ENCODE measurements at places on chromosomes 1 and 21.
A peak's percentile ranks its signal among the peaks of the same experiment; 100 is the strongest.

DNA sequence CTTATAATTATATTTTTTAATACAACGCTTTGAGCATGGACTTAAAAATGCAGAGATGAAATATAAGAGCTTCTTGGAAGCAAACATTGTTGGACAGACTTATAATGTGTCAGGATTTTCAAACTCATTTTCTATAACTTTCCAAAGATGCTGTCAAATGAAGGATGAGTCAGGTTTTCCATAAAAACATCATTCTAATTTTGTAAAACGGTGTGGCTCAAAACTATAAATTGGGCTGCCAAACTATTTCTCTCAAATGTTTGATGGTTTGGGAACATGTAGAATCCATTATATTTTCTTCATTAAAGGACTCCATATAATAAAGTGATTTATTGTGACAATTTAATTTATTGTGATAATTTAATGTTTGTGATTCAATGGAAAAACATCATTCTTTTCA, 511.2 kb downstream of the USP25 start:
- DNase-seq, result no peak

DNA sequence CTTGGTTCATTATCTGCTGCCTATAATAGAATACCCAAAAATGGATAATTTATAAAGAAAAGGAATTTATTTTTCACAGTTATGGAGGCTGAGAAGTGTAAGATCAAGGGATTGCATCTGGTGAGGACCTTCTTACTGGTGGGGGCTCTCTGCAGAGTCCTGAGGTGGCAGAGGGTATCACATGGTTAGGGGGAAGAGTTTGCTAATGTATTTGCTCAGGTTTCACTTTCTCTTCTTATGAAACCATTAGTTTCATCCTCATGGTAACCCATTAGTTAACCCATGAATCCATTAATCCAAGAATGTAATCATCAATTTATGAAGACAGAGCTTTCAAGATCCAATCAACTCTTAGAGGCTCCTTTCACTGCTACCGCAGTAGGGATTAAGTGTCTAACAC, 120.6 kb downstream of the DNM3 start:
- no peak for DNase-seq

DNA sequence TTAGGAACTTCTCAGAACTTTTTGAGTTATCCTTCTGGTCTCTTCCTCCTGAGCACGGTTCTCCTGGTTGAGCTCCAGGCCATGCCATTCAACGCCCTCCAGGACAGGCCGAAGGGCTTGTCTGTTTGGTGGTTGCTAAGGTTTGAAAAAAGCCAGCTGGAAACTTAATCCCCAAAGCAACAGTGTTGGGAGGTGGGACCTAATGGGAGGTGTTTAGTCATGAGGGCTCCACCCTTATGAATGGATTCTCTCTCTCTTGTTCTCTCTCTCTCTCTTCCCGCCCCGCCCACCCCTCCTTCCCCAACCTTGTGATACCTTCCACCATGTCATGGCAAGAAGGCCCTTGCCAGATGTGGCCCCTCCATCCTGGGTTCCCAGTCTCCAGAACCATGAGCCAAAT, 829 bp downstream of the KCNE1 start:
- DNase-seq, result no peak

DNA sequence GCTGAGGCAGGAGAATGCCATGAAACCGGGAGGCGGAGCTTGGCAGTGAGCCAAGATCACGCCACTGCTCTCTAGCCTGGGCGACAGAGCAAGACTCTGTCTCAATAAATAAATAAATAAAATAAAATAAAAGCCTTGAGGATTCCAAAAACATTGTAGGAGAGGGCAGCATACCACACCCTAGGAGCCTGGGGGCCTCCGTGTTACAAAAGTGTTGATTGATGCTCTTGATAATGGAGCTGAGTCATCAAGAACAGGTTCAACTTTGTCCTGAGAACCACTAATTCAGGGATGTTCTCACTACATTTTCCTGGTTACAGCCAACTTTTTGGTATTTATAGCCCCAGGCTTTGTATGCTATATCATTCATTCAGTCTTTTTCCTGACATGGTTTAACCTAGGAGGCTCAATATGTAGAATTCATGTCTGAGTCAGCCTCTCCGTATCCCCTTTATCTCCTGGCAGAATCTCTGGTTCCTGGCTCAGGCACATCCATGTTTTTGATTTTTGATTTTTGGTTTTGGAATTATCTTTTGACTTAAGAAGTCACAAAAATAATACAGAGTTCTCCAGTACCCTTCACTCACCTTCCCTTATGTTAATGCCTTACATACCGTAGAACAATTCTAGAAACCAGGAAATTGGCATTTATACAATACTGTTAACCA, 69.4 kb downstream of the LRRC8D start:
- DNase-seq, result no peak

GRCh38 chr1:162660574-162660973, 28.3 kb downstream of the DDR2 start:
- no peak for DNase-seq

GRCh38 chr21:45817345-45817744, 164.2 kb upstream of the COL6A1 start:
- no peak for DNase-seq

DNA sequence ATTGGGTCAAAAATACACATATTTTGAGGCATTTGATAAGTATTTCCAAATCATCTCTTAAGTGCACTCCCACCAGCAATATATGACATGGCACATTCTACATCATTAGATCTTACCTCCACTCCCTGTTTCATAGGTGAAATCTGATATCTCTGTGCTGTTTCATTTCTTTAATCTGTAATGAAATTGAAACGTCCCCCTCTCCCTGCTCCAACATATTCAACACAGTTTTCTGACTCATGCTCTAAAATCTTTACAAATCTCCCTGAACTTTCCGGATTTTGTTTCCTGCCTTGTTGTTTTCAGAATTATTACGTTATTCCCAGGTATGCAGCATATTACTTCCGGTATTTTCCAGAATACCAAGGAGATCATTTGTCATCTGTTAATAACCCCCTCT, 66.1 kb upstream of the AKT3 start:
- no peak for DNase-seq

- peak; percentile 11 for DNase-seq
Measured at GRCh38 chr1:179591592-179592580, at the start of gene TDRD5. Gene TDRD5, plus strand, starts transcription at chr1:179591832. Its CDS starts 784 bp downstream, at chr1:179592616.

DNA sequence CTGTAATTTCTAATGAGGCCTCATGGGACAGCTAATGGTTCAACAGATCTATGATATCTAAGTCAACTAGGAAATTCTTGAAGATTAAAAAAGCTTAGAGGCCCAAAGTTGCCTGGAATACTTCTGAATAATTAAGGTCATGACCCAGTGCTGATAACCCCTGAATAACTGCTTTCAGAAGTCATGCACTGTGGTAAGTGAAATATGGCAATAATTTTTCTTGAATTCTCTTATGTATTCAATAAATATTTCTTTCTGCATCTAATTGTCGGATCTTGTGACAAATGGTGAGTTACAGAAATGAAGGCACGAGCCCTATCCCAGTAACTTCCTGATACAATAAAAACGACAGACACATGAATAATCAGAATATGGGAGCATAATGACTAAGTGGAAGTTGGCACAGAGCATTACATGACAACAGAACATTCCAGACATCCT, 219.3 kb upstream of the GREM2 start:
- DNase-seq, result no peak

- DNase-seq, result no peak
Measured at GRCh38 chr21:45295576-45296365, 8.1 kb upstream of the POFUT2 start.

GRCh38 chr1:118575060-118575459, 390.0 kb upstream of the SPAG17 start:
- DNase-seq, result no peak

DNA sequence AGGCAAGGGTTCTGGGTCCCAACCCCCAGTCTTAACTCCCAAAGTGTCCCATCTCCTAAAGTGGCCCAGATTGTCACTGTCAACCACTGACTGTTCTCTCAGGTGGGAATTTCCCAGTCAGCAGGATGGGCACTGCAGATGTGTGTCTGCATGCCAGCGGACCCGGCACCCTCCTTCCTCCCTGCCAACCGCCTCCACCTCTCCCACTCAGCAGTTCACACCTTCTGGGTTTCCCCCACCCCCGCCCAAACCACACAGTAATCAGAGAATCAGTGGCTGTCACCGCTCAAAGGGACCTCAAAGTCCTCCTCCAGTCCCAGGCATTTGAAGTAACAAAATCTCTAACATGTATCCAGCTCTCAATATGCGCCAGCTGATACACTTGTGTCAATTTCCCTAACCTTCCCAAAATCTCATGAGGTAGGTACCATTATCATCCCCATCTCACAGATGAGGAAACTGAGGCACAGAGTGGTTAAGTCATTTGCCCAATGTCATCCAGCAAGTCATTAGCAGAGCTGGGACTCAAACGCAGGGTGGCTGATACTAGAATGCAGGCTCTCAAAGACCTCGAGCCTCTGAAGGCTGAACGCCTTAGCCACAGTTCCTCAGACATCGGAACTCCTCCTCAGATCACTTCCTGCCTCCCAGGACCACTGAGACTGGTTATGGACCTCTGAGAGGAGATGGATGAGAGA, 4.8 kb downstream of the RUNX3 start:
- DNase-seq, result no peak

DNA sequence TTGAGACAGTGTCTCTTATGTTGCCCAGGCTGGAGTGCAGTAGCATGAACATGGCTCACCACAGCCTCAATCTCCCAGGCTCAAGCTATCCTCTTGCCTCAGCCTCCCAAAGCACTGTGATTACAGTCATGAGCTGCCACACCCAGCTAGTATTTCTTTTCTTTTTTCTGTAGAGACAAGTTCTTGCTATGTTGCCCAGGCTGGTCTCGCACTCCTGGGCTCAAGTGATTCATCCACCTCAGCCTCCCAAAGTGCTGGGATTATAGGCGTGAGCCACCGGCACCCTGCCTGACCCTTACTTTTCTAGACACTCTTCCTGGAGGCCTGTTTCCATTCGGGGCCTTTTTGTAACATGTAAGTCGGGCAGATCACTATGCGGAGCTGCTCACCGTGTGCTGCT, 30.1 kb upstream of the SRP9 start:
- DNase-seq, result no peak

- DNase-seq, result peak; percentile 51
Measured at GRCh38 chr1:228101994-228102790, 933 bp downstream of the C1orf35 start.

GRCh38 chr1:108801101-108801500, 54.6 kb downstream of the STXBP3 start:
- no peak for DNase-seq

- no peak for DNase-seq
Measured at GRCh38 chr1:109275706-109276345, 7.1 kb downstream of the PSRC1 start.

GRCh38 chr21:44286086-44286715, 525 bp downstream of the AIRE start:
- DNase-seq, result no peak

DNA sequence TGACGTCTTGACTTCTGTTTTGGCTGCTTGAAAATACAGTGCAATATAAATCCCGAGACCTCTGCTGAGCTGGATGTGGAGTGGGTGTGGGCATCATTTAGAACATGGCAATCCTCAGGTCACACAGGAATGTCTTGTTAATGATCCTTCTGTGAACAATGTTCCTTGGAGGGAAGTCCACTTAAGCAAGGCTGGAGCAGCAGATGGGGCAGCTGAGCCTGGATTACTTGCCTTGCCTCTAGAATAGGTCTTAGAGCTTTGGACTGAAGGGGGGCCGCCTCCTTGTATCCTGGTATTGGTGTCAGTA, 926 bp upstream of the SCMH1 start:
- DNase-seq, result no peak

DNA sequence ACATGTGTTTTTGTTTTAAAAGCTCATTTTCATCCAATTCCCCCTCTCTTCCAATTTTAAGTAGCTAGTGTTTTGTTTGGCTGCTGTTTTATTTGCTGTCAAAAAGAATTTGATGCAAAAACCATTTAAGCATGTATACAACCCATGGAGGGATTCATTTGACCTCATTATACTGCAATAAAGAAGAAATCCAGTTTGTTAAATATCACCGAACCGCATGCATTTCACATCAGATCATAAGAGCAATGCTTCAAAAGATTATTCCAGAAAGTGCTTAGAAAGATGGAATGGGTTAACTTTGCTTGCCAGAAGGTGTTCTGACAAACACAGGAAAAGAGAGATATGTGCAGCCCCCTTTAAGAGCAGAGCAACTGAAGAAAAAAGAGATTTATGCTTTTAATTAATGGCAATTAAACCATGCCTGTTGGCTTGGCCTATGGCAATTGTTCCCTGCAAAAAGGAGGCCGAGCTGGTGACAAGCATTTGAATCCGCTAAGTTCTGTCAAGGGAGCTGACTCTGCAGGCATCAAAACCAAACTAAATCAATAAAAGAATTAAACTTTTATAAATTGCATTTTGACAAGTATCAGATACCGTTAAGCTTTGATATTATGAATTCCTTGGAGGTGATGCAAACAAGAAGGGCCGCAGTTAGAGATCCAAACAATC, 14.4 kb upstream of the BARHL2 start:
- DNase-seq, result no peak

DNA sequence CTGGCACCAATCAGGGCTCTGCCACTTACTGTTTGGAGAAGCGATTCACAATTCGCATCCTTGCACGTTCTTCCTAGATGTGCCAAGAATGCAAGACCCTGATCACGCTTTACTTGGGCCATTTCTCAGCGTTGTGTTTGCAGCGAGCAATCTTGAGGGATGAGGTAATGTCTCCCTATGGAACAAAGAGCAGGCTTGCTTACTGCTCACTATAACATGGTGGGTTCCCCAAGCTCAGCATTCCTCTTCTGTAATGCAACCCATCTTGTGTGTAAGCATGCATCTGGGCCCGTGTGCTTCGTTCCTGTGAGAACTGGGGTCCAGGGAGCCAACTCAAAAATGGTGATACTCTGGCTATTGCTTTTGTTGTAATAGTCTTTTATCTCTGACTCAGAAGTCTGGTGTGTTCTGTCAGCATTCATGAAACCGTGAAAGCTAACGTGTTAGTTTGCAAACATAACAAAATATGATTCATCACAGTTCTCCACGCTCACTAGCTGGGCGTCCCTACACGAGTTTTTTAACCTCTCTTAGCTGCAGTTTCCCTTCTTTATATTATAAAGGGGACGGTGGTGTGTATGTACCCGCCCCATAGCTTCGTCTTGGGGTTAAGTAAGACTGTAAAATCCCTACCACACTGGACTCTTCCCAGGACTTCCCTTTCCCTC, 33.3 kb downstream of the DNTTIP2 start:
- DNase-seq, result no peak

DNA sequence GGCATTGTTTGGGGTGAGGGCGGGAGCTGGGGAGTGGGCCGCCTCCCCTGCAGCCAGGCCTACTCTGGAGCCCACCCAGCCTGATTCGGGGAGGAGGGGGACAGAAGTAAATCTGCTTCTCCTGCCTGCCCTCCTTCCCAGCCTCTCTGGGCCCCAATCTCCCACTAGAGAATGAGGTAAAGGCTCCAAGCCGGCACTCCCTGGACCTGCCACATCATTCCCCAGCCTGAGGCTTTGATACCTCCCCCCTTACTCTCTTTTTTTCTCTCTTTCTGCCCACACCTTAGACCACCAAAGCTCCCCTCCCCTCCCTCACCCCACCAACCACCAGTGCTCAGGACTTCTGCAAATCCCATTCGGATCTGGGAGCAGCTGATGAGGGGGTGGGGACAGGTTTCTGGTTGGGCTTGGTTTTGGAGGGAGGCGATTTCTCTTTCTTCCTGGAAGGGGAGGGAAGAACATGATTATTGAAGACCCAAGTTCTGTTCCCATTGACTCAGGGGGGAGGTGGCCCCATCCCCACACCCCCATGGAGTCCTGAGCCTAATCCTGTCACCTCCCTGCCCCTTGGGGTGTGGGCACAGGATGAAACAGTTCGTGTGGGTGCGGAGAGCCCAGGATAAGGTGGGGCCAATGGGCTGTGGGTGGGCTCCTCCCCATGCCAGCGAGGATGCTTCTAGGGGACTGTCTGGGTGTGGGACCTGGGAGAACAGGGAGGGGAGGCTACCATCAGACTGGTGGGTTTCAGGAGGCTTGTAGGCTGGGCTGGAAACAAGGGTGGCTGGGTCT, 1.3 kb downstream of the MAP7D1 start:
- DNase-seq, result no peak
